Stimulated activated CD4-positive, alpha-beta T cell treated with anti-CD3 and anti-CD28 coated beads, Interleukin-15, amount 100 ng/mL, for 24 hours (primary cell): ENCODE measurements at places on chromosomes 6 and 20.

DNA sequence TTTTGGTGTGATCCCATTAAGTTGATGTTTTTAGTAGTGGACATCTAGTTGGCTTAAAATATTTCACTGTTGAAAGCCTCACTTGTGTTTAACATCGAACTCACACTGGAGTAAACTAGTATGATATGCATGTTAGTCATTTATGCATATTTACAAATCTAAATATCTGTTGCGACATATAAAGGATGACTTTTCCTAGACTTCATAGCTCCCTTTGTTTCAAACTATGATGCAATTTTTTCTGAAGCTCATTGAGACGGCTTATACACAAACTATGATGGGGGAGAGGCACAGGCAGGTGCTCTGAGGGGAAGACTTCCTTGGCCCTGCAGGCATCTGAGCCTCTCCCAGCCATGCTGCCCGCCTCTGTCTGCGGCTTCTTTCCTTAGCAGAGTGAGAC, 11.8 kb upstream of the FOXC1 start:
- no peak for DNase-seq

- no peak for DNase-seq
Observed at GRCh38 chr20:36482044-36482473, 59.3 kb upstream of the MYL9 start.

GRCh38 chr20:13340088-13340487, 119.0 kb downstream of the ISM1 start:
- no peak for DNase-seq

DNA sequence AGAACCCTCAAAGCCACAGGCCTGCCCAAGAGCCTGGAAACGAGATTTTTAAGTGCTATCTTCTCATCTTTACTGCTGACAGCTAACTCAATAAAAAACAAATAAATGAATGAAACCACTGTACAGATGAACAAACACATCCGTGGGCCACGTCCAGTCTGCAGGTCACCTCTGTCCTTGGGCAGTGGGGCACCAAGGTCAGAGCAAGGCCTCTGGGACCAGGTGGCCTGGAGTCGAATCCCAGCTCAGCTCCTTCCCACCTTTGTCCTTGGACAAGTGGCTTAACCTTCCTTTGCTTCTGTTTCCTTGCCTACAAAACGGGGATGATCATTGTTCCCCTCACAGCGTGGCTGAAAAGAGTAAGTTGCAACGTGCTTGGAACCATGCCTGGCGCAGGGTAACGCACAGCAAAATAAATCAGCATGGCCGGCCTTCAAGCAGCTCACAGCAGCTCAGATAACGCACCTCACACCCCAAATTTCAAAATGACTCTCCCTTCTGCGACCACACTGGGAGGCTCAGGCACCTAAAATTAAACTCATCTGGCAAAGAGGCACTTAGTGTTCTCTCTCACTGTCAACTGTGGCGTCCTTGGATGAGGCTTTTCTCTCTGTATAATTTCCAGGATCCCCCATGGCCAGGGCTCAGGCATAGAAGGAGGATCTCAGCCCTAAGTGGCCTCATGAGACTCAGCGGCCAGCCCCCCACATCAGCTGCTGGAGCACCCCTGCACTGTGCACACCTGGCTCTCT, 35.7 kb downstream of the RRBP1 start:
- DNase-seq: no peak

- peak; percentile 55 for DNase-seq
Observed at GRCh38 chr6:13445005-13445743, 42.2 kb downstream of the GFOD1 start.

DNA sequence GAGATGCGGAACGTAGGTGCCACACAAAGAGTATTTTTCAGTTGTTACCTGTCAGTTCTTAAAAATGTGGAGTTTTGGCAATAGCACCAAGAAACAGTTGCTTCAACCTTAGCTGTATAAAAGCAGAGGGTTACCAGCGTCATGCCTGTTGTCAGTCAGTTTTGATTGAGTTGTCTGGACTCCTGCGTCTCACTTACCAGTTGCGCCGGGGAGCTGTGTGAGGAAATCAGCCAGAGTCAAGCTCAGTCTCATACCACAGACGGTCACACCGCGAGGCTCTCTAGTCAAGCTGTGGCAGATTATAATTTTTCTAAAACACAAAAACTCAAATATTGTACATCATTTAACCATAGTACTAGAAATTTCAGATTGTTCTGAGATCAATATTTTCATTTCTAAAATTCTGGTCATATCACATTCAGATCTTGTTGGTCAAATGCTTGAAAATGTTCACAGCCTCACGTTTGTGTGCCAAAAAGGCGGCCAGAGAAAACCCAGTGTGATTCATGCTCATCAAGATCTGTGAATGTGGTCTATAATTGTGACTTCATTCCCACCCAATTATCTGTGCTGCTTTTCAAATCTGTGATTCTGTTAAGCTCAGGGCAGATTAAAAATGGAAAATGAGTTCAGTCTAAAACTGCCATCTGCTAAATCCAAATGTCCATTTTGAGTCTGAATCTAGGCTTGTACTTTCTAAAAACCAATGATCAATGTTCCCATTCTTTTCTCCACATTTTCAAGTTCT, 37.5 kb downstream of the SASH1 start:
- DNase-seq: no peak

DNA sequence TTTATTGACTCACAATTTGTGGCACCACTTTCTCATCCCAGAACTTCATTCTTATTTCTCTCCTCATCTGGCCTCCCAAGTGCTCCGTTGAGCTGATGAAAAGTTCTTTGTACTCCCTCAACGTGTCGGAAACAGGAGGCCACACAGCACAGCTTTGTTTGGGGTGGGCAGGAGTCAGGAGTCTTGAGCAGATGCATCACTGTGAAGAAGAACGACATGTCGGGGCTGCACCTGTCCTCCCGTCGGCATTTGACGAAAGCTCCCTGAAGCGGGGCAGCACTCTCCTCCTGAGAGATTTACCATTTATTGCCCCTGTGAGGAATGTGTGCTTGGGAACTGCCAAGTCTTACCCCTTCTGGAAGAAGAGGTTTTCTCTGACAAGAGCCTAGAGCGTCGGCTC, 28.1 kb downstream of the TAF8 start:
- DNase-seq: no peak

GRCh38 chr6:157806131-157806855, 16.8 kb upstream of the SNX9 start:
- DNase-seq: no peak

DNA sequence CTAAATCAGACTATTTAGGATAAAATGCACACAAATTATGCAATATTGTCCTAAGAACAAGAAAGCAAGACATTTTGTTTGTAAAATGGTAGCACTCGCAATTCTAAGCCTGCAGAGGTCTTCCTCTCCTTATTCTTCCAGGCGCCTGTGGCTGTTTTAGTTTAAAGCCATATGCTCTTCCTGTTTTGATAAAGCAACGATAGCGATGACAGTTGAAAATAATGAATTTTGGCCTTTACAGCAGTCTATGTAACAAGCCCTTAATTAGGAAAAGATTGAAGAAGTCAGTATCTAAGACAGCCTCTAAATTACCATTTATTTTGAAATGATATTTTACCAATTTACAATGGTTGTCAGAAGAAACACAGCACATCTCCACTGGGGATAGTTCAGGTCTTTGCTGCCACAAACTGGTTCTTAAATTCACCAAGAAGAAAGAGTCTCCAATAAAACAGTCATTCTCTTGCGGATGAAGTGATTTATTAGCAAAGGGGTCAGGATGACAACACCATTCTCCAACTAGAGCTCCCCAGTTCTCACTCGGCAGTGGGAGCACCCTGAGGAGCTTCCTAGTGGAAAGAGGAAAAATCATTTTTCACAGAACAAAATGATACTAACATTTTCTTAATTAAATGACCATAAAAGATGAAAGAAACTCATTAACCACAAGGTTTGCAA, 21.4 kb downstream of the UBE3D start:
- DNase-seq: no peak

GRCh38 chr6:116152620-116153019, 26.7 kb upstream of the COL10A1 start:
- DNase-seq: no peak

DNA sequence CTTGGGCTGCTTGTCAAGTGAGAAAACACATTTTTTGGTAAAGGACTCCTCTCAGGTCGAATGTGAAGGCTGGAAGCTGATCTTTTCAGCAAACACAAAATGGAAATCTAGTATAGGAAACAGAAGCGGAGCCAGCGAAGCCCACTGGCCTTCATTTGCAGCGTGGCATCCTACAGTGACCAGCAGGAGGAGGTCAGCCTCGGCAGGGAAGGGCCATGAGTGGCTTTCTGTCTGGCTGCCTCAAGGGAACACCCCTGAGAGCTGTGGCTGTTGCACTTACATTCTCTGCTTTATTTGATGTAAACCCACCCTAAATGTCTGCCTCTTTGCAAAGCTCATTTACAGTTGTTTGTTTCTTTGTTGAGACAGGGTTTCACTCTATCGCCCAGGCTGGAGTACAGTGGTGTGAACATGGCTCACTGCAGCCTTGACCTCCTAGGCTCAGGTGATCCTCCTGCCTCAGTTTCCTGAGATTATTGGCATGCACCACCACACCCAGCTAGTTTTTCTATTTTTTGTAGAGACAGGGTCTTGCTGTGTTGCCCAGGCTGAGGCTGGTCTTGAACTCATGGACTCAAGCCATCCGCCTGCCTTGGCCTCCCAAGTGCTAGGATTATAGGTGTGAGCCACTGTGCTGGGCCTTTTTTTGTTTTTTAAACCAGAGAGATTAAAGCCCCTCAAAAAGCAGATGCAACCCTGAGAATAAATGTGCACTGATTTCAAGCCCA, 322.0 kb upstream of the SOX4 start:
- DNase-seq: no peak
